ENCODE measurements at places on chromosomes 5 and 9.

- DNase-seq = no peak
These were observed 45.8 kb downstream of the PLPP7 start for GRCh38 chr9:131335368-131335755.

GRCh38 chr9:20592673-20593072 lies 29.6 kb downstream of the MLLT3 start:
- no peak for DNase-seq

DNA sequence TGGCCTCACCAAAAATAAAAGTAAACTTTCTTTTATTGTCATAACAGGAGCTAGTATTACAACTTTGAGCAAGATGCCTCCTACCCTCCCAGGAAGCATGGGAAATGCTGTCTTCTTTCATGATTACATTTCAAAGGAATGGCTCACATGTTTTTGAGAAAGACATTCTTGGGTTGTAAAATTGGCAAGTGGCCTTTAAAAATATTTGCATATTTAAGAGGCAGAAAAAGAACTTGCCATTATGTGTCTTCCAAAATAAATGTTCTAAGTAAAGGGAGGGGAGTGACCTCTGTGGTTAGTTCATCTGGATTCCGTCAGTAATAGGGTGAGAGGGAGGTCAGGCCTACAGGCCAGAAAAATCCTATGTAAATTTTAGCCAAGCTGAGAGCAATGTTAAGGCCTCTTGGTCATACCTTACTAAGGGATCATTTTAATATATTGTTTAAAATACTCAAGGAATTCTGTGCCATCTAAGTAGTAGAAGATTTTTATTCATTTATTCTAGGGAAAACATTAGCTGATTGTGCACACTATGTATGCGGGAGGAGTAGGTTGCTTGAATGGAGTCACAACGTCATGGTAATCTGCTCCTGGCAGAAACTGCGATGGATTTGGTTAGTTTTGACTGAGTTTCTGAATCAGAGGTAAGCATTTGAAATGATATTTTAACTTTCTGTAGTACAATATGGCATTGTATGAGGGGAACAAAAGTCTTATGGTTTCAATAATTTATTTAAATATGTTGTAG lies 1485.7 kb upstream of the CDH9 start:
- DNase-seq = no peak

DNA sequence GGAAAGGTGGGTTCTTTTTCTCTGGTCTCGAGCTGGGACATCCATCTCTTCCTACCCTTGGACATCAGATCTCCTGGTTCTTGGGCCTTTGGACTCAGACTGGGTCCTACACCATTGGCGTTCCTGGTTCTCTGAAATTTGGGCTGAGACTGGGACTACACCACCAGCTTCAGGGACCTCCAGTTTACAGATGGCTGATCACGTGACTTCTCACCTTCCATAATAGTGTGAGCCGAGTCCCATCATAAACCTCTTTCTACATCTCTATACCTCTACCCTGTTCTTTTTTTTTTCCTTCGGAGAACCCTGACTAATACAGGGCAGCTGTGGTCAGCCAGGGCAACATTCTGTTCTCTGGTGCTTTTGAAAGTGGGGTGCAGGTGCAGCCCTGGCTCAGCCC lies 27.2 kb upstream of the RXRA start:
- DNase-seq = no peak

GRCh38 chr5:168995024-168995423 lies 305.9 kb downstream of the SLIT3 start:
- no peak for DNase-seq

DNA sequence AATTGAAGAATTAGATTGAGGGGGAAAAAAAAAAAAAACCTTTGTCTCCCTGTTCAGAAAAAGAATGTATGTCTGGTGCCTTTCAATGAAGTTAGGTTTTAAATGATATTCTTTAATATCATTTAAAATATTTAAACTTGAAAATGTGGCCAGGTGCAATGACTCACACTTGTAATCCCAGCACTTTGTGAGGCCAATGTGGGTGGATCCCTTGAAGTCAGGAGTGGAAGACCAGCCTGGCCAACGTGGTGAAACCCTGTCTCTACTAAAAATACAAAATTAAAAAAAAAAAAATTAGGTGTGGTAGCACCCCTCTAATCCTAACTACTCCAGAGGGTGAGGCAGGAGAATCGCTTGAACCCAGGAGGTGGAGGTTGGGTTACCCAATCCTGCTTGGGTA lies 111.1 kb upstream of the RASA1 start:
- no peak for DNase-seq

GRCh38 chr9:98191671-98192502 lies 550 bp downstream of the CORO2A start:
- DNase-seq = peak; percentile 7

DNA sequence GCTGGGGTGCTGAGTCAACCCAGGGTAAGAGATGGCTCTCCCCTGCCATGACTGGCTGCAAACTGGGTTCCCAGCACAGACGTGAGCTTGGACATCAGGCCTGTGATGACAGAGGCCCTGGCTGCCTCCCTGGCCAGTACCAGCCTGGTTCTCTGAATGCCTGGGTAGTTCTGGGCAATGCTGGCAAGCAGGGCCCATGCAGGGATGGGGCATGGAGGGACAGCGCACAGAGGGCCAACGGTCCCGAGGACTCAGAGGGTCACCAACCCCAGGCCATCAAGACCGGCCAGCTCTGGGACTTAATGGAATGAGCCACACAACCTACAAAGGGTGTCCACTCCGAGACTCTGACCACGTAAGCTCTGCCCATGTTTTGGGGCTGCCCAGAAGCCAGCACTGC lies 241.4 kb downstream of the FSTL4 start:
- DNase-seq = no peak

DNA sequence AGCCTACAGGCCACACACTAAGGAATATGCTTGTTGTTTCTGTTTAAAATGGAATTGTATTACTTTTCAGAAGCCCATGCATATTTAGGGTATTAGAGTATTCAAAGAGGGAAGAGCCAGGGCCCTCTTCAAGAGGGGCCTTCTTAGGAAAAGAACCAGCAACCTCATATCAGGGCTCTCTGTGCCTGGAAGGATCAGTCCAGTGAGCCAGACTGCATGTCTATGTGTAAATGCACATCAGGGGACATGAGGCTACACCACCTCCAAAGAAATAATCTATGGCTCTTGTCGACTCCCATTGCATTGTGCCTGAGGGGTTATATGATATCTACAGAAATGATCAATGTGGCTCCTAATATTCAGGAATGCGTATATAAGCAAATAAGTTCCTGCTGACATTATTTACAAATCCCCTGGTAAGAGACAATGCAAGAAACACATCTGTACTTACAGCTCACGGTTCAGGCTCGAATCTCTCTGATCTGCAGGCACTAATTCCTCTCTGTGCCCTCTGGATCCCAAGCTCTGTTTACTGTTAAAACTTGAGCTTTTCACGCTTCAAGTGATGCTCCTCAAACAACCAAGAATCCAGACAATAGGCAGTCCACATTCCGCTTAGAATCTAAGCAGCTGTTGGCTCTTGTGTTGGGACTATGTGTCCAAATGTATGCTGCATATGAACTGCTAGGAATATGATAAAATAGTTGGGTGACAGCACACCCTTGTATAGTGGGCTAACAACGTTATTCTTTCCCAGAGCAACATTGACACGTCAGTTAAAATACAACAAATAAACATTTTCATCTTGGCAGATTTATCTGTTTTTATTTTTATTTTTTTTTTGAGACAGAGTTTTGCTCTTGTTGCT lies 150.2 kb upstream of the KLF9 start:
- no peak for DNase-seq

DNA sequence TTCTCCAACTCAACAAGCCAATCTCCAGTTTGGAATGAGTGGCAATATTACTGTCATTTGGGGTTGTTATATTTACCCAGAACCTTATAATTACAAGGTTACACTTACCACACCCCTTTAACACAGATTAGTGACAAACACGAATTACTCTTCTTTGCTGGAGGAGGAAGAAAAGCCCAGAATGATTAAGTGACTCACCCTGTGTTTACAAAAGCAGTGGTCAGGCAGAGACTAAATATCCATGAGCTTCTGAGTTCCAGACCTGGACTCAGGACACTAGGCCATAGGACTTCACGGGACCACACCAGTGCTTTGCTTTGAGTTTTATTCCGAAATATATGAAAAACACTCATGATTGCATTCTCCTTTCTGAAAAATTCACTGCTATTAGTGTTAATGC lies 370.8 kb downstream of the TLE1 start:
- no peak for DNase-seq

- DNase-seq = no peak
These were observed 1.0 kb downstream of the ADAMTS19 start for GRCh38 chr5:129460936-129461710.

GRCh38 chr5:118593003-118593328 lies 395.4 kb downstream of the DTWD2 start:
- DNase-seq = no peak

DNA sequence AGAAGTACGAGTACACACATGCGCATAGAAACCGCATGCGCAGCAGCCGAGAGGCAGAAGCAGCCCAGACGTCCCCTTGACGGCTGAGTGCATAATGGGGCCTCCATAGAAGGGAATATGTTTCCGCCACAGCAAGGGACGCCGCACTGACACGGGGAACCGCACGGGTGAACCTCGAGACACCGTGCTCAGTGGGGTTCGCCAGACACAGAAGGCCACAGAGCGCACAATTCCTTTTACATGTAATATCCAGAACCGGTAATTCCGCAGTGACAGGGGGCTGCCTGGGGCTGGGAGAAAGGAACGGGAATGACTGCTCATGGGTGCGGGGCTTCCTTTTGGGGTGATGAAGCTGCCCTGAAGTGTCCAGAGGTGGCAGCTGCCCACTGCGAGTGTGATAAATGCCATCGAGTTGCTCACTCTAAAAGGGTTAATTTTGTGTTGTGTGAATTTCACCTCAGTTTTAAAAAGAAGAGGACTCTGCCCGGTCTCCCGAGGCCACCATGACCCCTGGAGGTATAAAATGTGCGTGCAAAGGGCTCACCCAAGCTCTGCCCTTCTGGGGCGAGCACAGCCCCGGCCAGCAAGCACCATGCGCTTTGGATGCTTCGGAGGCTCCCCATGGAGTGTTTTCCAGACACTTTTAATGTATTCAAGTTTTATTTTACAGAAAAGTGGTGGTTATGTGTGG lies 29.7 kb downstream of the MRPL36 start:
- no peak for DNase-seq

DNA sequence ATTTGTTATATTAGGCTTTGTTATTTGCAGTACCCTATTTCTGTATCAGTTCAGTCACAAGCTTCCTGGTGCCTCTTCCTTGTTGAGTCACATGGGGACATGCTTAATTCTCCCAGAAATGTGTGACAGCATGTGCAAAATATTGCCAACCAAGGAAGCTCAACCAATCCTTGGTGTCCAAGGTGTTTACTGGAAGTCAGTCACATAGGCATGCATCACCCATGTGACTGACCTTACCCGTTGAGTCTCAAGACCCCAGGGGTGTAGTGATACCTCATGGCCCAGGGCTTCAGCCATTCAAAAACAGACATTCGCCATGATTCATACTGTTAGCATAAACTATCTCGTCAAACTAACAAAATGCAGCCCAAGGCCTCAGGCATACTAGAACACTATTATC lies 9.3 kb upstream of the ANKDD1B start:
- DNase-seq = no peak

GRCh38 chr9:135908754-135909204 lies 1.4 kb upstream of the CAMSAP1 start:
- no peak for DNase-seq

GRCh38 chr5:168851902-168852321 lies 272.7 kb upstream of the PANK3 start:
- DNase-seq = peak; percentile 26

DNA sequence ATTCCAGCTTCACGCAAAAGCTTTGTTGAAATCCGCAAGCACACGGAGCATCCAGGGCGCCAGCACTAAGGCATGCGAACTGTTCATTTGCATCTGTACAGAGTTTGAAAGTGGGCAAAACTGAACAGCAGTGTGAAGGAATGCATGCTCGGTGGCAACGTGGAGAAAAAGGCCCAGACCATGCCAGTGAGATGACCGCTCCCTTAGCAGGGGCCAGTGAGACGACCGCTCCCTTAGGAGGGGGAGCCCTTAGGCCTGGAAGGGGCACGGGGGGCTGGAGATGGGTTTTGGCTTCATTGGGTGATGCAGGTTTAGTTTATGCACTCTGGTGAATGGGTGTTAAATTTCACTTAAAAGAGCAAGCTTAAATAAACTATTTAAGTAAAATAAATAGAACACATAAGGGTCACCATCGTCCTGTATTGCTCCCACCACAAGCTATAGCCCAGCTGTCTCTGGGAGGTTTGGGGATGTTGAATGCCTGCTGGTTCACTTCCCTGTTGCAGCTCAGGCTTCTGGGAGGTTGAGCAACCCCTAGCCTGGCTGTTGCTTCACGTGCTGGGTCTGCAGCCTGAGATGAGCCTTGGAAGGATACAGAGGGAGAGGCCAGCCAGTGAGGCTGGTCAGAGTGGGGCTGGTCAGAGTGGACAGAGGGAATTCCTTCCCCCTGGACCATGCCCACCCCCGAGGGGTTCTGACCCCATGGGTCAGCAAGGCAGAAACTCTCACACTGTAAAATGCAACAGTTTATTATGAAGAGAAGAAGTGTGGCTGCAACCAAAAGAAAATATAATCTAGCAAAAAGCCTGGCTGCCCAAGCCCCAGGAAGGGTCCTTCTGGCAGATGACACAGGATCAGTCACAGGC lies 4.6 kb upstream of the FCN1 start:
- no peak for DNase-seq

DNA sequence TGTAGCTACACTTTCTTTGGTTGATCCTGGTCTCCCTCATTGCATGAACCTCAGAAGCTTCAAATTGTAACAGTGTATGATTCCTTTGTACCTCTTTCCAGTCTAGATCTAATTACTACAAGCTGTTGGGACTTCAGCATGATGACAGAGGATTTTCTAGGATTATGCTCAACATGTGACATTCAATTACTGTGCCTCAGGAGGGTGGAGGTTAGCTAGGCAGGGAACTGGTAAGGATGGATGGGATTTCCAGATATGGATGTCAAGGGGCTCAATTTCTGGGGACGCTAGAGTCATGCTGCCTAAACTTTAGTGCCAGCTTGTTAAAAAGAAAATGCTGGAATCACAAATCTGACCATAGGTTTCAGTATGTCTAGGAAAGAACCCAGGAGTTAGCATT lies 29.2 kb upstream of the GLRA1 start:
- no peak for DNase-seq

DNA sequence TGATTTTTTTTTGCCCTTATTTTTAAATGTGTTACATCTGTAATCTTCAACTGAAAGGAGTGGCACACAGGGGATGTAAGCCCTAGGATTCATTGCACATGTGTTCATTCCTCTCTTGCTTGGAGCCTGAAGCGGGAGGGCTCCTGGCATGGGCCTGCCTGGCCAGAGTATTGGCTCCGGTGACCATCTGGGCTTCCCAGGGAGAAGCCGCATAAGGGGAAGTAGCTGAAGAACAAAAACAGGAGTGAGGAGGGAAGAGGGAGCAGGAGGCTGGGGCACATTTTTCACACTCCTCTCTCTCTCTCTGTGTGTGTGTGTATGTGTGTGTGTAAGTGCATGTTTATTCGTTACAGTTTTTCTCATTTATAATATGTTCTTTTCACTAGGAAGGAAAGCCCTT lies 269.9 kb downstream of the PRR16 start:
- DNase-seq = no peak
